ENCODE measurements at places on chromosomes 12 and 14.

- DNase-seq, result no peak
Measured at GRCh38 chr14:53619691-53620231, 336.9 kb downstream of the BMP4 start.

DNA sequence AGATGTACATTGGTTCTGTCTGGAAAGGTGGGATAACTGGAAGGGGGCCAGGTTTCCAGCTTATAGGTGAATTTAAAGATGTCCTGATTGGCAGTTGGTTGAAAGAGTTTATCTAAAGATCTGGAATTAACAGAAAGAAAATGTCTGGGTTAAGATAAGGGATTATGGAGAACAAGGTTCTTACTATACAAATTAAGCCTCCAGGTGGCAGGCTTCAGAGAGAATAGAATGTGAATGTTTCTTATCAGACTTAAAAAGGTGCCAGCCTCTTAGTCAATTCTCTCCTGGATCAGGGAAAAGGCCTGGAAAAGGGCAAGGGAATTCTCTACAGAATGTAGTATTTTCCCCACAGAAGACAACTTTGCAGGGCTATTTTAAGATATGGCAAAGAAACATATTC, 53.1 kb downstream of the CNTN1 start:
- no peak for DNase-seq

DNA sequence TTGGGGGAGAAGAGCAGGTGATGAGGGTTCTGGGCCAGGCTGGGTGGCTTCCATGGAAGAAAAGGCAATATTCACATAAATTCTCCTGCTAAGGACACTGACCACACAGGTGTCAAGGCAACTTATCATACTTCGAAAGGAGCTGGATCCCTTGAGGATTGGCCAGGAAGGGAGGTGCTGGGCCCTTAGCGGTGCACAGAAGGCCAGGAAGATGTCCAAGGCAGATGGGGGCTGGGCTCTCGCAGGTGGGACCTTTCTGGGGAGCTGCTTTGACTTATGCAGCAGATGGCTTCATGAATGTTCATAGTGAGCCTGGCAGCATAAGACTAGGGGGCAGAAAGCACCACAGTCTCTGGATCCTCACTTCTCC, 3.9 kb downstream of the CD63 start:
- no peak for DNase-seq

GRCh38 chr12:59595565-59595882, 305 bp upstream of the SLC16A7 start:
- DNase-seq, result no peak
